ENCODE measurements at places on chromosomes 12 and 14. TPM values are rescaled to one million over a fixed set of nuclear protein-coding genes. Genes with fewer than 3 reads are reported as not detected.
A peak's percentile ranks its signal among the peaks of the same experiment; 100 is the strongest.

The C12orf42 gene
- total RNA-seq, result 0.29 TPM

The CFAP54 gene
- total RNA-seq, result 5.9 TPM

- no peaks in the 10 kb centered on the region for H3K36me3 ChIP-seq
- H3K27me3 ChIP-seq, result peaks cover 92% of the 10 kb centered on the region
- H3K4me3 ChIP-seq, result peak overlapping the region; percentile 80
- H3K27ac ChIP-seq, result peak overlapping the region; percentile 0
Observed at GRCh38 chr12:27968972-27969623, 3.4 kb downstream of the PTHLH start.

GRCh38 chr14:68701001-68701741 lies 91.7 kb downstream of the ZFP36L1 start:
- DNase-seq, result no peak
- peak overlapping the region; percentile 21 for H3K27ac ChIP-seq
- H3K36me3 ChIP-seq, result no peaks in the 10 kb centered on the region
- no peaks in the 10 kb centered on the region for H3K27me3 ChIP-seq
- no peaks in the 10 kb centered on the region for H3K4me1 ChIP-seq

Measured in progenitor cell of endocrine pancreas (in vitro differentiated cells).